ENCODE measurements at places on chromosomes 4 and X.

GRCh38 chr4:181682367-181683047, 560.7 kb upstream of the TENM3 start:
- DNase-seq = no peak

GRCh38 chrX:97234471-97235081, 350.9 kb downstream of the RPA4 start:
- DNase-seq = no peak

DNA sequence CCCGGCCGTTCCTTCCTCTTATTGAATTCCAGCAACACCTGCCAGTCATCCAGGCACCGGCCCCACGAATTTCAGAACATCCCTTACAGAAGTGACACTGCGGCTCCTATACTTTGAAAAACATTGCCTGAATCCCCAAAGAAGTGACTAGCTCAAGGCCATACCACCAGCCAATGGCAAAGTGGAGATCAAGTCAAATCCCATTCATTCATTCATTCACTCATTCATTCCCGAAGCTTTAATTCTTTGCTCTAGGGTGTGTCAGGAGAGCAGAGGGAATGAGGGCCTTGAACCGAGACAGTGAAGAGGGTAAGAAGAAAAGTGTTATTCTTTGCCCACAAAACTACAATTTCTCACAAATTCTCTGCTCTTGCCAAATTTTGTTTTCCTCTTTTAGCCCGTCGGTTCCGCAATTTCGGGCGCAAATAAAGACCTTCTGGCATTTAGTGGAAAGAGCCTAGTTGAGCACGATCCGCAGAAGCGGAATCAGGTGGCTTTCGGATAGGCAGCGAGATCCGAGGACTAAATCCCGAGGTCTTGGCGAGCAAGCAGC, 824 bp upstream of the HMGB3 start:
- no peak for DNase-seq

GRCh38 chr4:109164011-109164410, 138.4 kb downstream of the COL25A1 start:
- DNase-seq = no peak

GRCh38 chrX:13469963-13470684, 99.3 kb upstream of the EGFL6 start:
- no peak for DNase-seq

GRCh38 chr4:140729344-140730049, 26.7 kb downstream of the TBC1D9 start:
- DNase-seq = no peak
